ENCODE measurements at places on chromosomes 4 and X.

DNA sequence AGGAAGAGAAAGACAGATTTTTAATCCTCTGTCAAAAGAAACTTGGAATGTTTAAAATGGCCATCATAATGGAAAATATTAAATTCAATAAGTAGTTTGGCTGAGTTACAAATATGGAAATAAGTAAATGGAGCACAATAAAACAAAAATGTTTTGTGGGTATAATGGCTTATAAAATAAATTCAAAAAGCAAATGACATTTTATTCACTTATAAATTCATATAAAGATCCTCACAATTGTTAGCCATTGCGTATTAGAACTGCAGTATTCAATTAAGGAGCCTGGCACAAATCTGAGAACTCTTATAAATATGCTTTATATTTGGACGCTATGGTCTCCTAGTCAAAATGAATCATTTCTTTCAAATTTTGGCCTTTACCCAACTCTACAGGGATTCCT, 339.0 kb upstream of the PABPC4L start:
- DNase-seq, result no peak

GRCh38 chr4:925771-926500, 6.2 kb downstream of the GAK start:
- no peak for DNase-seq

DNA sequence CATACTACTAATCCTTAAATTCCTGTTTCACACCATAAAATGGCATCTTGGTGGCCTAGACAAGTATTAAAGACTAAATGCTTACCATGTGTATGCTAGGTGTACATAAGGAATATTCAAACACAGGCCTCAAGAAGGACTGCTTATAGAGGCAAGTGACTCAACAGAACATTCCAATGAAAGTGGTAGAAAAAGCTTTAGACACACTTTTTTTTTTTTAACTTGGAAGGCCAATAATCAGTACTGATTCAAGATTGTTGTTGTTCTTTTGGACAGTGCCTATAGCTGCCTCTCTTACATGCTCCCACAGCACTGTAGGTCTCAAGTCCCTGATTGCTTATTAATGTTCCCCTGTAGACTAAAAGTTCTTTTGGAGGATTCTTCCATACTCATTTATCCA, 77.6 kb downstream of the FBXL5 start:
- no peak for DNase-seq

GRCh38 chr4:3361896-3362295, 69.1 kb downstream of the RGS12 start:
- no peak for DNase-seq

DNA sequence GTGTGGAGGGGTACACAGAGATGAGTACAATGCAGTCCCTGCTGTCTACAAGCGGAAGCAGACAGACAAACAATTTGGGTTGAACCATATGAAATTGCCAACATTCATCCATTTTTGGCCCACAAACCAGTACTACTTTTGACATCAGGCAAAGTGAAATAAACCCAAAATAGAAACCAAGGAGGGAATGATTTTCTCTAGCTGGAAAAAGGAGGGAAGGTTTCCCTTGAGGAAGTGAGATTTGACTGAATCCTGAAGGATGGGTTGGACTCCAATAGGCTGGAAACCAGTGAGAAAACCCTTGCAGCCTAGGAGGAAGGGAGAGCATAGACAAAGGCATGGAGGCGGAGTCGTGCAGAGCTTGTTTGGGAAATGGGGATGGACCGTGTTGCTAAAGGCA, 63.5 kb upstream of the PJA1 start:
- no peak for DNase-seq

DNA sequence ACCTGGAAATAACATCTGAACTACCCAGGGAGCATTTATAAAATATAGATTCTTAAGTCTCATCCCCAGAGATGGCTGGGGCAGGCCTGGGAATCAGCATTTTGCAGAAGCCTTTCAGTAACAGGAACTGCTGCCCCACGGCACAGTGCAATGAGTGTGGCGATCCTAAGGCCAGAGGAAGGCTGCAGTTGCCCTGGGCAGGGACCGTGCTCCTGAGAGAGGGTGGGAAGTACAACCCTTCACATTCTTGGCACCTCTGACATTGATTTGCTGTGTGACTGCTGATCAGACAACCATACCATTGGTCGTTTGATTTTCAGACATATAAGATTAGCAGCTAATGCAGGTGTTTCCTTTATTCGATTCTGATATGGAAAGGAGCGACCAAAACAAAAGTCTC, 233.6 kb downstream of the STIM2 start:
- DNase-seq, result no peak

- DNase-seq, result no peak
These were observed 734.6 kb downstream of the GLUD2 start for GRCh38 chrX:121781991-121782390.

- no peak for DNase-seq
These were observed 23.3 kb upstream of the ARX start for GRCh38 chrX:25039036-25039435.

GRCh38 chrX:150702966-150703694, 9.9 kb downstream of the MTMR1 start:
- DNase-seq, result no peak

- peak; percentile 23 for DNase-seq
These were observed 11.7 kb upstream of the STATH start for GRCh38 chr4:69984030-69984443.

DNA sequence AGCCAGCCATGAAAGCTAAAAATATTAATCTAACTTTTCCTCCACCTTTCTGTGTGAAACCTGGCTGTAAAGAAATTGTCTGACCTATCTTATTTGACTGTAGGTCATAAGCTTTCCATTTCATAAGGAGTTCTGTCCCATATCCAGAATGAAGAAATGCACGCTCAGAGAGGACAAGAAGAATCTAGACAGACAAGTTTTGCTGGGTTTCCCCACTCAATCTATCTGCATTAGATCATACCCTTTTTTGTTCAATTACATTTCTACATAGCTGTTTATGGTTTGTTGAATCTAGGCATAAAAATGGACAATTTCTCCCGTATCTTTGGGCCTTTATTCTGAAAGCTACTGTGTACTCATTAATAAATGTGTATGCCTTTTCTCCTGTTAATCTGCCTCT, 1495.1 kb downstream of the C4orf33 start:
- no peak for DNase-seq

DNA sequence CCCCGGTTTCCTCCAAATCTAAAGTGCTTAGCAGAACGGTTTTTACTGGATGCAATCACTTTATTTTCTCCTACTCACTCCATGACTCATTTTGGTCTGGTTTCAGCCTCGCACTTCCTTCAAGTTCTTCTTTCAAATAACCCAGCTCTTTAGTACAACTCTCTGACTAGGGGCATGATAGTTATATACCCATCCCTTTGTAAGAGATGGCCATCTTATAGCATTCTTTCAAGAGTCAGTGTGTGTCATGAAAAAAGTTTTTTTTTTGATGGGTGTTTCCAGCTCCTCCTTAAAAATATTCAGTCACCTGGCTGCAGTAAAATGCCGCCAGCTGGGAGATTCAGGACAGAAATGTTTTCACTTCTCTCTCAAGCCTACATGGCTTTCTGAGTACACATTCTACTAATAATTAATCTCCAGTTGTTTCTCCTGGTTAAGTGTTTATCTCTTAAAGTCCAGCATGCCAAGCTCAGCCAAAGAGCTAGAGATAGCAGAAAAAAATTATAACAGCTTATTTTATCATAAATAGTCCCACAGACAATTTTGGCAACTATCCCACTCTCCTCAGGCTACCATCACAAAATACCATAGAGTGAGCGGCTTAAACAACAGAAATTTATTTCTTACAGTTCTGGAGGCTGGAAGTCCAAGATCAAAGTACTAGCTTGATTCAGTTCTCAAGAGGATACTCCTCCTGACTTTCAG, 139.3 kb downstream of the GASK1B start:
- no peak for DNase-seq

GRCh38 chr4:77204621-77205020, 47.6 kb downstream of the CCNG2 start:
- no peak for DNase-seq

GRCh38 chr4:152936446-152937335, 568 bp downstream of the FHDC1 start:
- no peak for DNase-seq

DNA sequence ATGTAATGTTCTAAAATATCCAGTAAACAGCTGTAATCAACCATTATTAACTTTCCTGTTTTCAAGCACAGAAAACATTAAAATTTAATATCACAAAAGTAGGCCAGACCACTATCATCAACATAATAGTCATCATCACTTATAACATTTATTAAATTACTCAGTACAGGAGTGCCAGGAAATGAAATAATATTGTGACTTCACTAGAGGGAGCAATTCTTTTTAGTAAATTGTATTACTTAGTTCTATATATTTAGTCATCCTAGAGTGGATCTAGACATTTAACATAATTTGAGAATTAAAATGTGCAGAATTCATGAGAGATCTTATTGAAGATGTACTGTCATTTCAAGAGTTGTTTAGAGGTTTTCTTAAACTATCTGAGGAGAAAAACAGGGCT, 33.6 kb downstream of the PITX2 start:
- DNase-seq, result no peak

GRCh38 chrX:2517055-2517454, 16.3 kb upstream of the DHRSX start:
- no peak for DNase-seq

DNA sequence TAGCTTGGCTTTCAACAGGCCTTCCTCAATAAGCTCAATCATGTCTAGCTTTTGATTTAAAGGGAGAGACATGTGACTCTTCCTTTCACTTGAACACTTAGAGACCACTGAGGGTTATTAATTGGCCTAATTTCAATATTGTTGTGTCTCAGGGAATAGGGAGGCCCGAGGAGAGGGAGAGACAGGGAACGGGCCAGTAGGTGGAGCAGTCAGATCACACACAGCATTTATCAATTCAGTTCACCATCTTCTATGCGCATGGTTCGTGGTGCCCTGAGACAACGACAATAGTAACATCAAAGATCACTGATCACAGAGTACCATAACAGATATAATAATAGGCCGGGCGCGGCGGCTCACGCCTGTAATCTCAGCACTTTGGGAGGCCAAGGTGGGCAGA, 17.8 kb downstream of the ZNF81 start:
- no peak for DNase-seq

DNA sequence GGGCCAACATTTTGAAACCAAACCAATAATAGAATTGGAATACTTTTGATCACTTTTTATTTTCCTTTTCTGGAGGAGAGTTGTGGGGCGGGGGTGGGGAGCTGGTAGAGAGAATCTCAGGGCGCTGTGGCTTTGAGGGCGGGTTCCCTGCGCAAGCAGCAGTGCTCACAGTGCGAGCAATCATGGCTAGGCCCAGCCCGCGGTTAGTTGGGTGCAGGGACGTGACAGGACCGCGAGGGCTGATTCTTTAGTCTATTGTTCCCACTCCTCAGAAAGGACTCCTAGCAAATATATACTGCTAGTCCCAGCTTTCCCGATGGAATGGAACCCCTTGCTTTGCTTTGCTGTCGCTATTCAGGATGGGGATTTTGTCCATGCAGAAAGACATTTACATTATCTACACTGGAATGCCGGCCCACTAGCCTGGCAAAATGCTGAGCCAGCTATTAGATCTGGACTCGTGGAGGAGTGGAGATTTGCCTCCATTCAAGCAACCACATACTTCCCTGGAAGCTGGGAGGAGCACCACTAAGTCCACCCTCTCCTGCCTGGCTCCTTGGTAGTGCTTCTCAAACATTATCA, 23.9 kb upstream of the APLN start:
- peak; percentile 46 for DNase-seq

DNA sequence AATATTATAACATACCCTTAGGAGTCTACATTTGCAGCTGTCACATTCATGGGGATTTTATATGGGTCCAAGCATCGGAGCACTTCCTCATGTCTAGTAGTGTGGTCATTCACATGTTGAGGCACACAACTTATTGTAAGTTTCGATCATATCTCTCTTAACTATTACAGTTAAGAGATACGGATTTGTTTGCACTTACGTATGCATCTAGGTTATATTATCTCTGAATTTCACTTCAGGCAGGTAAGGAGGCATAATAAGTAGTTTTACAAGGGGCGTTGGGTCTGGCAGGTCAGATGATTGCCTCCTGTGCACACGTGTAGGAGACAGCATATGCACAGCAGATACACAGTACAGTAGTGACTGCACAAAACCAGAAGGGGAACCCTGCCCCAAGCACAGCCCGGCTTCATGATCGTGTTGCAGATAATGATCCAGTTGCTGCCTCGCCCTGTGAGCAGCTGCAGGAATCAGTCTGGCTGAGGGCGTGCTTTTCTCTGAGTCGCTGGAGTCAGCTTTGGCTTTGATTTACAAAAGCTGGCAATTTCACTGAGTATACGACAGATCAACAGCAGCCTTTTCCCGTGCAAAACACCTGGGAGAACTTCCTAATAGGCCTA, 302.9 kb upstream of the GATB start:
- no peak for DNase-seq

- DNase-seq, result no peak
These were observed 219.8 kb downstream of the OR13H1 start for GRCh38 chrX:131763674-131764073.

DNA sequence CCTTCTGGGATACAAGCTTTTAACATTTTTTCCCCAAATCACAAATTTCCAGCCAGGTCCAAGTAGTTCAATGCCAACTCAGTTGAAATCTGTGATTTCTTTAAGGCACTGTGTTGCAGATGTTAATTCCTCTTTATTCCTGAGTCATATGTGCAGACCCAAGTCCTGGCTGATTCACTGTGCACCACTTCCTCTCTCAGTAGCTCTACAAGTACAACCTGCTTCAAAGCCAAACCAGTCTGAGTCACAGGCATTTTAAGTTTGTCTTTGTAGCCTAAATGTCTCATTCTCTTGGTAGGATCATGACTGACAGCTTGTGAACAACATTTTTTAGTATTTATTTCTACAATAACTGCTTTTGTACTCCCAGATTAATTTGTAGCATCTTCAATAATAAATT, 165.6 kb upstream of the S100G start:
- no peak for DNase-seq

DNA sequence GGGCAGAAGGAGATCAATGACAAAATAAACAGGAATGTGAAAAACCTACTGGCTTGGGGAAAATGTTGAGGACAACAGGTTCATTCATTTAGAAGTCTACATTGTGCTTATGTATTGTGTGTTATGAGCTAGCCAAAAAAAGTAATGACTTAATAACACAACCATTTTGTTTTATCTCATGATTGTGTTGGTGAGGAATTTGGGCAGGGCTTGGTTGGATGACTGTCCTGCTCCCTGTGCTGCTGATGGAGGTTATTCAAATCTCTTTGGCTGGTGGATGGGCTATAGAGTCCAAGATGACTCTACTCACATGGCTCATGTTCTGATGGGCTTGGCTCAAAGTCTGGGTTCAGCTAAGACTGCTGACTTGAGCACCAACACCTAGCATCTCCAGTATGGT, 116.3 kb downstream of the HS3ST1 start:
- DNase-seq, result no peak

GRCh38 chrX:115650916-115651315, 89.9 kb downstream of the PLS3 start:
- peak; percentile 60 for DNase-seq

DNA sequence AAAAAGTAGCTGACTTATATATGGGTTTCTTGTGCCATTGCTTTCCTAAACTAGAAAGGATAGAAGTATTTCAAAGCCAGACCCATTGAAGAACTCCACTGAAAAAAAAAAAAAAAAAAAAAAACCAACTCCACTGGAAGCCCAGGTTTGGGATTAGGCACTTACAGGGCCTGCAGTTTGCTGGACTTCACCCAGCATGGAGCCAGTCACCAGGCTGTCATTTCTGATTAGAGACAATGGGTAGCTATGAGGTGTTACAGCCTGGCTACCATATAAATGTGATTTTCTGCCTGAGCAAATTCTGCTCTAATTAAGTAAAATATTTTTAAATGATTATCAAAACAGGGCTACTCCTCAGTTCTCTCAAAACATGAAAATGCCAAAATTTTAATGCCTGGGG, 49.5 kb downstream of the HS6ST2 start:
- DNase-seq, result no peak

GRCh38 chr4:8304827-8305695, 35.5 kb downstream of the HTRA3 start:
- DNase-seq, result no peak
